ENCODE measurements at places on chromosomes 1 and 21.

DNA sequence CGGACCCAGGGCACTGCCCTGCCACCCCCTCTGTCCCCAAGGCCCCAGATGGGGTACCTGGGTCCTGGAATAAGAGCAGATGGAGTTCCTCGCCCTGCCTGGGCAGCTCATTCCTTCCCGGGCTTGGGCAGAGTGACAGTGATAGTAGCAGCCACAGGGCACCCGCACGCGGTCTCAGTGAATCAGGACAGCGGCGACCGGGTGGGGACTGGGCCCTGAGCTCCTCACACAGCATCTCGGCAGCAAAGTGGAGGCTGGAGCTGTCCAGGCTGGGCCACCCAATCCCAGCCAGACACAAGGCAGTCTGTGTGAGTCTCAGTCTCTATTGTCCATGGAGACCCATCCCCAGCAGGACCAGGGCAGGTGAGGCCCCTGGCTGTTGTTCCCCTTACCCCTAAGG is 37.4 kb upstream of the CCDC27 start:
- no peak for DNase-seq

- DNase-seq: no peak
Observed at GRCh38 chr1:20233394-20233793, 47.1 kb upstream of the PLA2G2C start.

DNA sequence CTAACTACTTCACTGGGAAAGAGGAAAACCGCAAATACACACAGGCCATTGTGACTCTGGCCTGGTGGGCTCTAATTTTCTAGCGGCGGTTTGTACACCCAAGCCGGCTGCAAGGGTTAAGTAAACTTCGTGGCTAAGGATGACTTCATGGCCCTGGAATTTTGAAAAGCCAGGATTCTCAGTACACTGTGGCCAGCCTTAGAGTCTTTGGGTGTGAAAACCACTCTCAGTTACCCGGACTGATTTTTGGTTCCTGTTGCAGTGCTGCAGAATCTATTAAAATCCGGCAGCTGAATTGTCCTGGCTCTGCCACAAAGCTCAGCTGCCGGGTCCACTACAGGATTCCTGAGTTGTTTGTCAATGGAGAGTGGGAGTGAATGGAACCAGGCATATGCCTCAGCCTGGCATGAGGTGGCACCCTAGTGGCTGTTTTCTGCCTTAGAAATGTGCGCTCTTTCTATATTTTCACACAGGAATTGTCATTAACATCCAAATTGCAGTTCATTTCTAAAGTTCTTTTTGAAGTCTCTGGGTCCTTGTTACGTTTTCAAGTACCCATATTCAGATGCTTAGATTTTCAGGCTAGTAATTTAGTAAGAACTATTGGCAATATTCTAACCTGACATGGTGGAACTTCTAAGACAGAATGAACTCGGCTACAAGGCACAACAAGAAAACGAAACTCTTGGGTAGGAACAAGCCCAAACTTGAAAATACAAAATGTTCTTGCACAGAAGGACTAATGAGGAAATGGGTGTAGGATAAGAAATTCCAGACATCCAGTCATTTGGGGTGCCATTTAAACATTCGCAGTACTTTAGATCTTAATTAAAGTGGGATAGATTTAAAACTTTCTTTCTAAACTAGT is 255.9 kb downstream of the NFIA start:
- DNase-seq: no peak

DNA sequence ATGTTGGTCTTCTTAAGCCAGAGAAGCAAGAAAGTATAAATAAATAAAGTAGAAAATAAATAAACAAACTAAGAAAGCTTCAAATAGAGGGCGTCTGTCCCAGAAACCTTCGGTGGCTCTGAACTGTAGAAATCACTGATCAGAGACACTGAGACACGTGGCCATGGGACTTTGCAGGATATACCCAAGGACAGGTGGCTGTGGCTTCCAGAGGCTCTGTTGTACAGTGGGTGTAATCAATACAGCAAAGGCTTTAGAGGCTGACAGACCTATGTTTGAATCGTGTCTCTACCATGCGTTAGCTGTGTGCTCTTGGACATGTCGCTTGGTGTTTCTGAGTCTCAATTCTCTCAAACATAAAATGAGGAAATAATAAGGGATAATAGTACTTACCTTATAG is 41.0 kb upstream of the EPS15 start:
- no peak for DNase-seq

- DNase-seq: no peak
Observed at GRCh38 chr1:205533748-205534443, 29.4 kb downstream of the CDK18 start.

DNA sequence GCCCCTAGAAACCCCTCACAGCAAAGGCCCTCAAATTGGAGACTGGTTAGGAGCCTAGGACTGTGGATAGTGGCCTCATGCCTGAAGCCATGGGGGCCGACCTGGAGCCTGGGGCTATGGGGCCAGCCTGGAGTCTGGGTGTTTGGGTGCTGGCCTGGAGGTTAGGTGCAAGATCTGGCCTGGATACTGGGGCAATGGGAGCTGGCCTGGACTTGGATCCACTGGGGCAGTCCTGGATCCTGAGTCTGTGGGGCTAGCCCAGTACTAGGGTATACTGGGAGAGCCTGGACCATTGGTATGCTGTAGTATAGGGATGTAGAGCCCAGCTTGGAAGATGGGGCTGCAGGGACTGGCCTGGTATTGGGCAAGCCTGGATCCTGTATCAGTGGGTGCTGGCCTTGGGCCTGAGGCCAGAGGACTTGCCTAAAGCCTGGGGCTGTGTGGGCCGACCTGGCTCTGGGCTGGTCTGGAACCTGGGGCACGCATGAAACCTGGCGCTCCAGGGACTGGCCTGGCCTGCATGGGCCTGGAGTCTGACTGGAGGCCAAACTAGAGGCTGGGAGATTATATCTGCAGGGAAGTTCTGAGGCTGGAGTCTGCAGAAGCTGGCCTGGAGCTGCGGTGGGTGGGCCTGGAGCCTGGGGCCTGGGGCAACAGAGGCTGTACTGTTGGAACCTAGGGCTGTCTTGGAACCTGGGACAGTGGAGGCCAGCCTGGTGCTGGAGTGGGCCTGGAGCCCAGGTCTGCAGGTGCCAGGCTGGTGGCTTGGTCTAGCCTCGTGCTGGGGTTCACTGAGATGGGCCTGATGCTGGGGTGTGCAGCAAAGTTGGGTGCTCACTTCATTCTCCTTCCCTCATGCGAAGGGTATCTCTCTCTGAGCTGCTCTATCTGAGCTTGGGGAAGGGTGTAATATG is 12.6 kb upstream of the DENND1B start:
- no peak for DNase-seq

DNA sequence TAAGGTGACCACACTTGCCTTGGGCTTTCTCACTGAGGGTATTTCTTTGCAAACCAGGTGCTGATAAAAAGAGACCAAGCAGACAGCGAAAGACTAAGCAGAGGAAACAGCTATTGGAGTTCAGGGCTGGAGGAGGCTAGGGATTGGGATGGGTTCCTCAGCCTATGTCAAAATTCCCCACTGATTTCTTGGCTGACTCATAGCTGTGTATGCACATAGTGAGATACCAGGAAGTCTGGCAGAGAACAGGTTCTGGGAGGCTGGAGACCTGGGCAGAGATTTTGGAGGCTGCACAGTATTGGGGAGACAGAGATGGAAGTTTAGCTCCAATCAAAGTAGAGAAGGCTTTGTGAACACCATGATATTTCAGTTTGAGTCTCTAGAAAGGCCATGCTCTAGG is 25.3 kb downstream of the YARS1 start:
- no peak for DNase-seq

DNA sequence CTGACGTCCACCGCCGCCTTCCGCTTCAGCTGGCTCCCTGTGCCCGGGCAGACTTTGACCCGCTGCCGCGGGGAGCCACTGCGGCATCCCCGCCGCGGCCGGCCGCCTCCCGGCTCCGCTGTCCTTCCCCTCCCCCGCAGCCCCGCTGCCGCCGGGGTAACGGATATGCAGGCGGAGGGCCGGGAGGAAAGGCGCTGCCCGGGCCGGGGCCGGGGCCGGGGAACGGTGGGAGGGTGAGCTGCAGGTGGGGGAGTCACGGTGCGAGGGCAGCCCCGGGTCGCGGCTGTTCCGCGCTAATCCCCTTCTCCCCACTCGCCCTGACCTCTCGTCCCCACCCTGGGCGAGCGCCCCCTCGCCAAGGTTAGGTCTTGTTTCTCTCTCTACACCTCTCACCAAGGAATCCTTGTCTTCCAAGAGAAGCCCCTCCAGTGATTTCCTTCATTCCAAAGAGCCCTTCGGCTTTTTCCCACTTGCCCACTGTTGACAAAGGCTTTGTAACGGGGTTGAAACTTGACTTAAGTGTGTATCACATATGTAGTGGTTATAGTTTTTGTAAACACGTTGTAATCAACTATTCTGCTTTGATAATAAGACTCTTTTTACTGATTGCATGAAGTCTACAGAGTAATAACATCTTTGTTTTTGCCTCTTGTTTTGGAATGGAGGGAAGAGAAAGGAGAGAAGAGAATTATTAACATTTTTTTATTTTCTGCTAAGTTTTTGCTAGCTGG is 669 bp downstream of the XPR1 start:
- no peak for DNase-seq

DNA sequence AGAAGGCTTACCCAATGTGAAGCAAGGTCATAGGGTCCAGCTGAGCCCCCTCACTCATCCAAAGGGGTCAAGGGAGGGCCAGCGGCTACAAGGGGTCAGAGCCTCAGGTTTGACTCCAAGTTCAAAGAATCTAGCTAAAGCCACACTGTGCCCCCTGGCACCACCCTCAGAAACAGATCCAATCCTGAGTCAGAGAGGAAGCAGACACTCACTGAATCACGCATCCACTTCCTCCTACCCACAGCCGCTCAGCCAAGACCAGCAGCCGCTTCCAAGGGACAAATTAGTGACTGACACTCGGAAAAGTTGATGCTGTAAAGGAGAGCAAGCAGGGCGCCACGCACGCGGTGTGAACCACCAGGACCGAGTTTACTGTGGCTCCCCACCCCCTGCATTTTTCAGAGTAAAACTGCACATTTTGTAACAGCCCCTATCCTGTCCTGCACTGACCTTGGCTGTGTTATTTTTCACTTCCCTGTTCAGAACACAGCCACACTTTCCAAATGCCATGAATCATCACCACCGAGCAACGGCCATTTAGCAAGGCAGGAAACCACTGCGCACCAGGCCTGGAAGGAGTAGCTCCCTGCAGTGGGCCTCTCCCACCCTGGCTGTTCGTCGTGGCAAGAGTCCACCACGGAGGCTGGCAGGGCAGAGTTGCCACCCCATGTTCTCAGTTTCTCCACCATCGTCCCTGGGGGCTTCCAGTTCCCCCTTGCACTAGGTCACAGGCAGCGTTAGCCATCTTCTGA is 147.8 kb downstream of the TOMM20 start:
- no peak for DNase-seq

DNA sequence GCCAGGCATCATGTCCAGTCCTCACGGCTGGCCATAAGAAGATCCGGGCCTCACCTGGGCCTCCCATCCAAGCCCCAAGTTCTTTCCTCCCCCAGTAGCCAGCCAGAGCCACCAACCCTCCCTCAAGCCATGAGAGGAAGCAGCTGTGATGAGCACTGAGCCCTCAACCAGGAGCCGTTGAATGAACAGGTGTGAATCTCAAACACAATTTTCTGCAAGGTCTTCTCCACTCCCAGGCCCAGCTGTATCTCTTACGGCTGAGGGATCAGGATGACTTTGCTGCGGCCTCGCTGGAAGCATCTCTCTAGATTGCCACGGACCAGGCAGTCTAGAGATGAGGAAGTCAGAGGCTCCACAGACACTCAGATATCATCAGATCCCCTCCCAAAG is 9.8 kb upstream of the CLDN14 start:
- no peak for DNase-seq

GRCh38 chr1:171949316-171949715 is 108.0 kb downstream of the DNM3 start:
- DNase-seq: no peak

- no peak for DNase-seq
Observed at GRCh38 chr1:154863315-154864174, 6.5 kb downstream of the KCNN3 start.

- no peak for DNase-seq
Observed at GRCh38 chr1:17236779-17237560, 11.9 kb upstream of the PADI3 start.

DNA sequence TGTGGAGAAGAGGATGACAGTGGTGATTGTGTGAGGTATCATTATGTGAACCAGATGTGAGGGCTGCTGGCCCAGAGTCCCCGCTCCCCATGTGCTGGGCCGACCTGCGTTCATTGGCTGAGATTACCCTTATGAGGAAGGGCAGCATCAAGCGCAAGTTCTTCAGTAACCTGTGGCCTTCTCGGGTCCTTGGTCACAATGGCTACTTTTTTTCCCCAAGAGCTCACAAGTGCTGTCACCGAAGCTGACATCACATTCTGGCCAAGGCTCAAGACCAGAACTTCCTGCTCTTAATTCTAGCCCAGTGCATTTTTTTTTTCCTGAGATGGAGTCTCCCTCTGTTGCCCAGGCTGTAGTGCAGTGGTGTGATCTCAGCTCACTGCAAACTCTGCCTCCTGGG is 262.9 kb downstream of the RHOU start:
- no peak for DNase-seq

- no peak for DNase-seq
Observed at GRCh38 chr1:47210666-47211065, 20.8 kb upstream of the PDZK1IP1 start.

- DNase-seq: no peak
Observed at GRCh38 chr1:38929476-38929875, 12.2 kb downstream of the RHBDL2 start.

- DNase-seq: no peak
Observed at GRCh38 chr1:115544131-115544530, 97.6 kb upstream of the VANGL1 start.

DNA sequence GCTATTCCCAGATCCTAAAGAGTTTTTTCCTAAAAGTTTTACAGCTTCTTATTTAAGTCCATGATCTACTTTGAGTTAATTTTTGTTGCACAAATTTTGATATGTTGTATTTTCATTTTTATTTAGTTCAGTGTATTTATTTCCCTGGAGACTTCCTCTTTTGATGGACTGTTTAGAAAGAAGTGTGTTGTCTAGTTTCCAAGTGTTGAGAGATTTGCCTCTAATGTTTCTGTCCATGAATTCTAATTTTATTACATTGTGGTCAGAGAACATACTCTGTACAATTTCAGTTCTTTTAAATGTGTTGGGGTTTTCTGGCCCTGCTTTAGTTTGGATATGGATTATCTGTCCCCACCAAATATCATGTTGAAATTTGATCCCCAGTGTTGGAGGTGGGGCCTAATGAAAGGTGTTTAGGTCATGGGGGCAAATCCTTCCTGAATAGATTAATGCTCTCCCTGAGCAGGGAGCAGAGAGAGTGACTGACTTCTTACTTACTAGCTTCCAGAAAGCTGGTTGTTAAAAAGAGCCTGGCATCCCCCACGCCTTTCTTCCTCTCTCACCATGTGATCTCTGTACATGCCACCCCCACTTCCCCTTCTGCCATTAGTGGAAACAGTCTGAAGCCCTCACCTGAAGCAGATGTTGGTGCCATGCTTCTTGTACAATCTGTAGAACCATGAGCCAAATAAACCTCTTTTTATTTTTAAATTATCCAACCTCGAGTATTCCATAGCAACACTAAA is 4.6 kb downstream of the CHD1L start:
- no peak for DNase-seq

- DNase-seq: no peak
Observed at GRCh38 chr1:2315674-2316450, 75.5 kb downstream of the MORN1 start.

- DNase-seq: no peak
Observed at GRCh38 chr1:57897581-57897980, 473.7 kb upstream of the DAB1 start.

GRCh38 chr1:237553078-237553477 is 337.6 kb downstream of the ZP4 start:
- no peak for DNase-seq
